NCI-H1092 (cell line): ENCODE measurements at places on chromosomes 6 and 20.

GRCh38 chr6:14290772-14291330 is 173.3 kb downstream of the CD83 start:
- DNase-seq: no peak

DNA sequence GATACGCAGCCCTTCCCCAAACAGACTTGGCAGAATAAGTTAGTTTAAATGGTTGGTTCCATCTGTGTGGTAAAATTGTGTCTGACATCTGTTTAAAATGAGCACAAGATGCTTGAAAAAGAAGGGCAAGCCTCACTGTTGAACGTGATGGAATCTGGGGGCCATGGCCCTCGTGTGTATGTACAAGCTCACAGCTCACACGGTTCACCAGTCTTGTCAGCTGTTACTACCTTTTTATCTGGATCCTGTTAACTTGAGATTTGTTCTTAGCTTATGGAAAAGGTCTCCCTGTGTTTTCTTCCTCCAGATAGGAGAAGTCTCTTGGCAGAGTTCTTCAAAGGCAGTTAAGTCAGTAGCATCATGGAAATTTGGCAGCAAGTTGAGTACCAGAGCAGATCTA is 270.6 kb downstream of the KHDC1L start:
- no peak for DNase-seq

DNA sequence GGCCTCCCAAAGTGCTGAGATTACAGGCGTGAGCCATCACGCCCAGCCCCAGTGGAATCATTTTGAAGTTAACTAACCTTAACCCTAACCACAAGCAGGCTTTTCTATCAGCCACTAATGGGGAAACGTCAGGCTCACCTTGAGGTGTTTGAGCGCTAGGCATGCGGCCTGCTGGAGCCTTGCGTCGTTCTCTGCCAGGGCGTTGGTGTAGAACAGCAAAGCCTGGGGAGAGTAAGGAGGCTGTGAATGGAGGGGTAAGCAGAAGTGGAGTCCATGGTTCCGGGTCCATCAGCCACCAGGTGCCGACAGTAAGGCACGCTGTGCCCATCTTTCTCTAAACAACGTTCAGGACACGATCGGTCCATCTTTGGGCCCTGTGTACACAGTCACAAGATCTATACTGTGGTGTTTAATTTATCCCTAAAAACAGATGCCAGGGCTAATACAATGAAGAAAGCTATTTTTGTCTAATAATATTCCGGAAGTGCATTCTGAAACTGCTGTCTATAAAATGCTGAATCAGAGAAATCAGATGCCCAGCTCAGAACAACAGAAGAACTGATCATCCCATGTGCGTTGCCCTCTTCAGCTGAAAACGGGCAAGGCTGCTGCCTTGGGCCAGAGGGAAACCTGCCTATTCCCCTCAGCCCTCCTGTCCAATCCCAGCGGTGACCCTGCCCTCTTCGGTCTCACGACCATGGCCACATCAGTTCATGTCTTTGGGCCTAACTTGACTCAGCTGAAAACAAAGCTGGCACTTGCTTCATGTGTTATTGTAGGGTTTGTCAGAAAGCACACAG is 79.6 kb downstream of the PTPN1 start:
- no peak for DNase-seq

DNA sequence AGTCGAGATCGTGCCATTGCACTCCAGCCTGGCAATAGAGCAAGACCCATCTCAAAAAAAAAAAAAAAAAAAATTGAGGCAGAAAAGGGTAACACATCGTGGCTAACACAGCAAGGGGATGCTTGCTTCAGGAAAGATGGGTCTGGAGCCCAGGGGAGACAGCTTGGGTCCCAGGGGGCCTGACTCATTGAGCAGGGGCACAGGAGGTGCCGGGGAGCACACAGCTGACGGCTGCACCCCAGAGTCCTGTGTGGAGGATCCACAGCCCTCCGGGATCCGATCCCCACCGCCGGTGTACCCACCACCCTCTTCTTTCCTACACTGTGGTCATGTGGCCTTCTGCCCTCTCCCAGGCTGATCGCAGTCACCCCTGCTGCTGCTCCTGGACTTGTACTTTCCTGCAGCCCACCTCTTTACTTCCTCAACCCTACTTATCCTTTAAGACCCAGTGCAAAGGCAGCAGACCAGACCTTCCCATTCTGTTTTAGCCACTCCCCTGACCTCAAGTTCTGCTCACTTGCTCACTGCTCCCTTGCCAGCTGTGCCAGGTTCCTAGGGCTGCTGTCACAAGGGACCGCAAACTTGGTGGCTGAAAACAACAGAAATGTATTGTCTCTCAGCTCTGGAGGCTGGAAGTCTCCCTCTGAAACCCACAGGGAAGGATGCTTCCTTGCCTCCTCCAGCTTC is 17.6 kb upstream of the EZR start:
- no peak for DNase-seq

GRCh38 chr20:40664891-40665290 is 24.1 kb downstream of the MAFB start:
- DNase-seq: no peak

- no peak for DNase-seq
Observed at GRCh38 chr6:107235511-107235910, 120.2 kb upstream of the BEND3 start.

DNA sequence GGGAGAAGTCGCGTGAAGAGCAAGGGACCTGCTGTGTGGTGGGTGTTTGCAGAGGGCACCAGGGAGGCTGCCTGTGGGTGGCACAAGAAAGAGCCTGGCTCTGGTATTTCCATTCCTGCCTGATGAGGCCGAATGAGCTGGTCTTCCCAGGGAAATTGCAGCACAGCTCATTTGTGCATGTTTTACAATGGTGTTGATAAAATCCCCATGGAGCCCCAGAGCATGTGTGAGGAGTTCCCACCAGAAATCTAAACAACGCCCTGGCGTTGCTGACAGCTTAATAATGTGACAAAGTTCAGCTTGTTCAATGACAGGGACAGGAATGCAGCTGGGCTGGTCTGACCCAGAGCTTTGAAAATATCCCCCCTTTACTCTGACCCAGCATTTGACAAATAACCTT is 135.5 kb downstream of the CLIC5 start:
- DNase-seq: no peak
